Activated T-helper 1 cell treated with anti-CD3 and anti-CD28 coated beads, Interleukin-2, amount 50 U/mL, for 16 hours (primary cell): ENCODE measurements at places on chromosomes 12 and 14.

- peak; percentile 27 for DNase-seq
Observed at GRCh38 chr14:50821510-50822464, 9.2 kb downstream of the NIN start.

DNA sequence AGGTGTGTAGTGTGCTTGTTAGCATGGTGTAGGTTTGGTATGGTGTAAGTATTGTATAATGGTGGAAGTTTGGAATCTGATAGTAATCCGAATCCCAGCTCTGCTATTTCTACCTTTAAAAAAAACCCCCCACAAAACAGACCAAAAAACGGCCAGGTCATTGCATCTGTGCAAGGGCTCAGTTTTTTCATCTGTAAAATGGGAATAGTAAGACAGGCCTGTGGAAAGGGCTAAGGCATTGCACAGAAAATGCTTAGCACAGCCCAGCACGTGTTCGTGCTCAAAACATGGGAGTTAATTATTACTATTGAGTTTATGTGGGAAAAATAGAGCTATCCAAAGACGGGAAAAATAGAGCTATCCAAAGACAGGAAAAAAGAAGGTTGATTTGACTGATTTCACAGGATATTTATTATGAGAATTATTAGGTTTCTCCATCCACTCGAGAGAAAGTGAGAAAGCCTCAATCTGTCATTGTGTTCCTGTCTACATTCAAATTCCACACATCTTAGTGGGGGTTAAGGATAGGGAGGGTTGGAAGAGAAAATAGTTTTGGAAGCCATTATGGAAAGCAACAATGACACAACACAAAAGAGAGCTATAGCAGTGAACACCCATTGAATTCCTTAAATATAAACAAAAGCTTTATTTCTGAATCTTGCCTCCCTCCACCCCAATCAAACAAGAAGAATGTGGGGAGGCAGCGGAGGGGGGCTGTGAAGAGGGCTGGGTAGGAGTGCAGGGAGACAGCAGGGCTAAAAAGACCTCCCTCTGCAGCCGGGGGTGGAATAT is 126.8 kb upstream of the MAX start:
- no peak for DNase-seq

- DNase-seq: no peak
Observed at GRCh38 chr14:44291366-44291915, 215.6 kb downstream of the FSCB start.

DNA sequence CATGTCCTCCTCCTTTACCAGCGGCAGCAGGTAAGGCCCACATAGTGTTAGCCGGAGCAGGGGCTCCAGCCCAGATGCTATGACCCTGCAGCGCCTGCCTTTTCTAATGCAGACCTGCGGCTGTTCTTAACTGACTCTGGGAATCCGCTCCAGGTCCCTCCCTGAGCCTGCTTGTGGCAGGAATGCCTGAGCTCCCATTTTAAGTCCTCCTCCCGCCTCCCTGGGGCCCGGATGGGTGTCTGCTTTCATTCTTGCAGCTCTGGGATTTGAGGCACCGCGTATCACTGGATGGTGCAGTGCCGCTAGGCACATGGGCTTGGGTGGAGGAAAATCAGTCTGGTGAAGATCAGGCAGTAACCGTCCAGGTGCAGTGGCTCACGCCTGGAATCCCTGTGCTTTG is 7.6 kb downstream of the TSPAN9 start:
- DNase-seq: no peak
